ENCODE measurements at places on chromosomes 12 and 14. TPM values are rescaled to one million over a fixed set of nuclear protein-coding genes. Genes with fewer than 3 reads are reported as not detected.

GRCh38 chr14:66468778-66469367 is 17.3 kb upstream of the CCDC196 start:
- H3K36me3 ChIP-seq = no peaks in the 10 kb centered on the region
- H3K27me3 ChIP-seq = no peaks in the 10 kb centered on the region
- no peak for DNase-seq
- no peaks in the 10 kb centered on the region for H3K4me1 ChIP-seq

DNA sequence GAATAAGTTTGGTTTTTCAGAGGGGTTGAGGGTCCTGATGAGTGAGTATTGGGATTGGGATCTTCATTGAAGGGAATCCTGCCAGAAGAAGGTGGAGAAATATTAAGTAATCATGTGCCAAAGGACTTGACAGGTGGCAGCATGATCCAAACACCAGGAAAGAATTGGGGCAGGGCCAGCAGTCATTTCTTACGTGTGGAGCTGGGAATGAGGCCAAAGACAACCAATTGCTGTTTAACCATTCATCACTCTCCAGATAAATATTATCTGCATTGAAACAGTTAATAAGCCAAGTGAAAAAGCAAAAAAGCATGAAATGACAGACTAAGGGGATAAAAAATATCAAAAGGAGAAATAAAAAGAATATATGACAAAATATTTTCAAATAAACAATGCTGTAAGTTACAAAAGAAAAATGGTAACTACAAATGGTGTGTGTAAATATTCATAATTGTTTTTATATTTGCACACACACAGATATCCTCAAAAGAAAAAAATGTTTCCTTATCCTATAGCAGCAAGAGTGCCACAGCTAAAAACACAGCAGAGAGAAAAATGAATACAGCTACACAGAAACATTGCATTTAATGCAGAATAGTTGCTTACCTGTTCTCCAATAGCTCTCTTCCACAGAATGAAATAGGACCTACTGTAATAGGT is 26.2 kb downstream of the C2CD5 start:
- H3K36me3 ChIP-seq = no peaks in the 10 kb centered on the region
- H3K4me3 ChIP-seq = no peak overlapping the region
- no peak overlapping the region for H3K27ac ChIP-seq

GRCh38 chr12:128682548-128683275 is 141.0 kb downstream of the SLC15A4 start:
- H3K27ac ChIP-seq = no peak overlapping the region
- no peak overlapping the region for H3K4me3 ChIP-seq
- H3K4me1 ChIP-seq = no peaks in the 10 kb centered on the region
- no peak for DNase-seq
- H3K27me3 ChIP-seq = no peaks in the 10 kb centered on the region

- H3K4me3 ChIP-seq = no peak overlapping the region
- no peak for DNase-seq
- H3K36me3 ChIP-seq = no peaks in the 10 kb centered on the region
- no peaks in the 10 kb centered on the region for H3K27me3 ChIP-seq
Observed at GRCh38 chr14:101873991-101874390, 90.4 kb upstream of the DYNC1H1 start.

GRCh38 chr12:53717319-53717718 is 9.9 kb downstream of the CALCOCO1 start:
- no peaks in the 10 kb centered on the region for H3K4me1 ChIP-seq
- no peak overlapping the region for H3K27ac ChIP-seq
- no peaks in the 10 kb centered on the region for H3K27me3 ChIP-seq
- peaks cover 14% of the 10 kb centered on the region for H3K36me3 ChIP-seq

DNA sequence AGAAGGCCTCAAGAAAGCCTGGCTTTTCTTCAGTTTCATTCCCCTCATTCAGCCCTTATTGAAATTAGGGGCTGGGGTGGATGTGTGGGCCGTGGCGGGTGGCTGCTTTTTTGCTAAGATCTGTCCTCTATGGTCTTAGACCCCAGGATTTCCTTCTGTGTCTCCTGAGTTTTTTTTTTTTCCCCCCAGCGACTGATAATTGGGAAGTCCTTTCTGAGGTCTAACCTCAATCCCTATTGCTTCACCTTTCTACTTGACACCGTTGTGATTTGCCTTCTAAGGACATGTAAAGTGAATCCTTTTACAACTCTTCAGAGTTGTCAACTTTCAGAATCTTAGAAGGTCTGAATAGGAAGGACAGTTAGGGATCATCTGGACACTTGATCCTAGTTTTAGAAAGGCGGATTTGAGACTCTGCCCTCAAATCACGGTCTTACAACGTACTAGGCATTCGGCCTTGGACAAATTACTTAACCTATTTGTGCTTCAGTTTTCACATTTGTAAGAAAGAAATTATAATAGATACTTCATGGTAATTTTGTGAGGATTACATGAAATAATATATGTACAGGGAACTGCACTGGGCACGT is 4.4 kb downstream of the GPR84 start:
- peak overlapping the region; percentile 75 for H3K27ac ChIP-seq
- H3K4me3 ChIP-seq = peak overlapping the region; percentile 41
- no peak for DNase-seq
- no peaks in the 10 kb centered on the region for H3K36me3 ChIP-seq
- H3K4me1 ChIP-seq = no peaks in the 10 kb centered on the region

DNA sequence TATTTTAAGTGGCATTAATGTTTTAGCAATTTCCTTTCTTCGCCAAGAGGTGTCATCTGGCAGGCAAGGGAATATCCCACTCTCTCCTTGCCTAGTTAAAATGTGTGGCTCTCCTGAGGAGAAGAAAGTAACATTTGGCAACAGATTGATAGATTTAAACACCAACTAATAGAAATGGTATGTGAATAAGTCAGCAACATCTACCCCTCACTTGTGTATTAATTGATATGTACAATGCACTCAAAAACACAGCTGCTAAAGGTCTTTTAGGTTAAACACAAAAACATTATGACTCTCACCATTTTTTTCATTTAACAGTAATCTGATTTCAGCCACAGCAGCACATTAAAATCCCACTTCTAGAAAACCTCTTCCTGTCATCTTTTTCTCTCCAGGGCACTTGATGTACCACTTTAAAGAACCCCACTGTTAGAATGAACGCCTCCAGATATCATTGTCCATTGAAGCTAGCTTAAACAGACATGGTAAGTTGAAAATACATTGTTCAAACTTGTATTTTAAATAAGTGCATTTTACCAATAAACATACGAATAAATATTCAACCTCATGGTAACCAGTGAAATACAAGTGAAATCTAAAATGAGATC is 151.7 kb downstream of the RPAP3 start:
- no peaks in the 10 kb centered on the region for H3K27me3 ChIP-seq
- H3K4me3 ChIP-seq = no peak overlapping the region
- DNase-seq = no peak

DNA sequence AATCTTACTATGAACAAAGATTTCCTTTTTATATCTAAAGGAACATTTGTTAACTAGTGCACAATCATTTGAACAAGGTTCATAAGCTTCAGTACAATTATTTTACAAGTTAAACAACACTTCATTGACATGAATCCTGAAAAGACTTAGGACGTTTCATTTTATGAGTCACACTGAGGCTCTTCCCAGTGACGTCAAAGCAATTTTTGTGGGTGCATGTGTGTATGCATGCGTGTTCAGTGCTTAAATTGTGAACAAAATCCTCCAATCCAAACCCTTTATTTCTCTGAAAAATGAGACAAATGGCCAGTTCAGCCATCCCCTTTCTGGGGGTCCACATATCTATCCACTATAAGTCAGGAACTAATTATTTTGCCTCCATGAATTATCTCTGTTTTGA is 2.9 kb downstream of the LMNTD1 start:
- DNase-seq = no peak
- H3K27ac ChIP-seq = no peak overlapping the region
- no peak overlapping the region for H3K4me3 ChIP-seq
- H3K36me3 ChIP-seq = no peaks in the 10 kb centered on the region
- H3K4me1 ChIP-seq = no peaks in the 10 kb centered on the region

TAS2R20 gene
- 1.0 TPM for total RNA-seq

PEX5 gene
- total RNA-seq = 35.4 TPM
